Stimulated activated CD8-positive, alpha-beta memory T cell treated with anti-CD3 and anti-CD28 coated beads, Interleukin-4, amount 100 ng/mL, for 1 hour (primary cell): ENCODE measurements at places on chromosomes 6 and 20.

GRCh38 chr20:24289737-24290481, 179.5 kb upstream of the SYNDIG1 start:
- DNase-seq = no peak

DNA sequence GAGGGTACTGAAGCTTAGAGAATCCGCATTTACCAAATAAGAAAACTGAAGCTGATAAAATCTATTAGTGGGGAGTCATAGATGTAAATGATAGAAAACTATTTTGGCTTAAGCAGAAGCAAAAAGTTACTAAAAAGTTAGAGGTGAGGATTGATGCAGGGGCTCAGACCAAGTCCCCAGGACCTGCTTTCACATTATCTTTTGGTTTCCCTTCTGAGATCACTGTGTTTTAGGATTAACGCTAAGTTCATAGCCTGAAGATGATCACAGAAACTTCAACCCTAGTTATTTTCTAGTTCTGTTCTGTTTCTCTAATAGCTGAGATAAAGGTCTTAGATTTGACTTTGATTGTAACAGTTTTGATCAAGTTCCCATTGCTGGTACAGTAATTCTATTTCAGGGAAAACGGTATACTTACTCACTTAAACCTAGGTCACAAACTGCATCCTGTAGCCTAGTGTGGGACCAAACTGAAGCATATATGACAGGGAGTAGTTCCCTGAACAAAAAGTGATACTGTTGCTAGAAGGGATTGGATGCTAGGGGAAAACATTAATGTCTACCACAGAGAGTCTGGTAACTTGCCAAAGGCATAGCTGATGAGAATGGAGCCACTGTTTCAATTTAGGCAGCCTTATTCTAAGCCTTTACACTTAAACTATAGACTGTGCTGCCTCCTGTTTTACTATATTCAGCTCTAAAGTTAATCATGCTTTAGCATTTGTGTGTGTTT, 13.1 kb downstream of the CYB5R4 start:
- DNase-seq = no peak

DNA sequence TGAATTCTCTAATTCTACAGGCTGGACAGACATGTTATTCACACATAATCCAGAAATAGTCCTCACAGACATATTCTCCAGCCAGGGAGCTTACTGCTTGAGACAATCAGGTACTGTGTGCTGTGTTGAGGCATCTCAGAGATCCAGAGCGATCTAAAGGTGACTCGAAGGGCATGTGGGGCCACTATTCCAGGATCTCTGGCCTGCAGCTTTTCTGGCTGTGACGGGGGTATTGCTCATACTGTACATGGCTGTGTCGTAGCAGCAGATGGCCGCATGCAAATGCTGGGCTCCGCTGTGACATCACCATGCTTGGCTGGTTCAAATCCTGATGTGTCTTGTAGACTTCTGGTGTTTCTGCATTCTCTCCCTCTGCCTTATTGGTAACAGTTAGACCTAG, 37.8 kb downstream of the CD109 start:
- DNase-seq = no peak

- DNase-seq = no peak
These were observed 31.8 kb downstream of the L3MBTL3 start for GRCh38 chr6:130050230-130050629.

- DNase-seq = no peak
These were observed 70.0 kb upstream of the TOP1 start for GRCh38 chr20:40958598-40958997.

GRCh38 chr20:25987073-25987927, 290.6 kb upstream of the ZNF337 start:
- peak; percentile 41 for DNase-seq

DNA sequence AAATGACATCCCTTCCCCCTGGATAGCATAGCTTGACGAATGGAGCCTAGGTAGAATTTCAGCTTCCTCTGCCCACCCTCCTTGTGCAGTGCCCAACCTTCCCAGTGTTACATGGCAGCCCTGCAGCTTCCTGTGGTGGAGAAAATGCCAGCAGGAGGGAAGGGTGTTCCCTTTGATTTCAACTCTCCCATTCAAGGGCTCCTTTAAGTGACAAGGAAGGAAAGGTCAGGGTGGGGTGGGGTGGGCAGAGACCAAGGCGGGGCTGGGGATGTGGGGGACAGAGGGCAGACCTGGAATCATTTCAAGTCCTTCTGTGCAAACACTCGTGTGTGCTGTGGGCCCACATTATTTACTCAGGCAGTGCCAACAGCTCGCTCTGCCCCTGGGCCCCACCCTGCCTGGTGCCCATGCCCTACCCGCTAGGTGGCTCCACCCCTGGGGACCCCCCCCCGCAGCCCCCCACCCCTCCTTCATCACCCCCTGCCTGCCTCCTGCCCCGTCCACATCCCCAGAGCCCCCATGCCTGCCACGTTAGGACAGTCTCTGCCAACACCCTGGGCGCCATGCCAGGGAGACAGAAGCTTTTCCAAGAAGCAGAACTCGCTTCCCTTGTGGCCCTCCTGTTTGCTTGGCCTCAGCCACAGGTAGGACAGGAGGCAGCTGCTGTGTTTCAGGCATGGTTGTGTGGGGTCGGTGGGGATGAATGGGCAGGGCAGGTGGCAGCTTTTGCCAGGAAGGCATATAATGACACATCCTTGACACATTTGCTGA, 9.4 kb downstream of the SPDEF start:
- DNase-seq = no peak

GRCh38 chr20:38946836-38947235, 15.3 kb upstream of the DHX35 start:
- DNase-seq = no peak

DNA sequence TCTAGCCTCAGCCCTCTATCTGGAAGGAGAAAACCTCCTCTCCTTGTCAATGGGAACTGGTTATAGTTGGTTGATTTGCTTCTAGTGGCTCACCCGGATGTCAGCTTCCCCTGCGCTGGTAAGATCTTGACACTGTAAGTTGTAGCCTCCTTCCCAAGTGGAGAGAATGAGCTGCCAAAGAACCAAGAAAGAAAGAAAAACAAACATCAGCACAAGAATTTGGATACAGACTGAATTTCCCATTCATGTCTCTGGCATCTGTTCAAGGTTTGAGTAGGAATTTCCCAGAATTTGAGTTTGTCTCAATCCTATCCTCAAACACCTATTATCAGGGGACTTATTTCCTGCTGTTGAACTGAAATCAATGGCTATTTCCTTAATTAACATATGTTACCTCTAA, 44.1 kb downstream of the ELOVL2 start:
- DNase-seq = no peak

DNA sequence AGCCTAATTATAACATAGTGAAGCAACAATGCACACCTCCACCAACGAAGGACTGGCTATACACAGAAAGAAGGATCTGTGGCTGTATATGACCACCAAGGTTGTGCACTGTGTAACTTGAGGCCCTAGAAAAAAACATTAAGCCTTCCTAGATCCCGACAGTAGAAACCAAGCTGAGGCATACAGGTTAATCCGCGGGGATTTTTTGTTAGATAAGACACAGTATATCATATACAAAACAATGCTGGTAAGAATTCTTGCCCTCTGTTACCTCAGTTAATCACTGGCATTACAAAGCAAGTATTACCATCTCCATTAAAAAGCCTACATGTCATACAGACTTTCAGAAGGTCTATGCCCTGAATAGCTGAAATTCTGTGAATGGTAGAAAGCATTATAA, 228.8 kb downstream of the TBC1D32 start:
- DNase-seq = no peak

GRCh38 chr20:50855498-50856474, 60.9 kb downstream of the BCAS4 start:
- no peak for DNase-seq

DNA sequence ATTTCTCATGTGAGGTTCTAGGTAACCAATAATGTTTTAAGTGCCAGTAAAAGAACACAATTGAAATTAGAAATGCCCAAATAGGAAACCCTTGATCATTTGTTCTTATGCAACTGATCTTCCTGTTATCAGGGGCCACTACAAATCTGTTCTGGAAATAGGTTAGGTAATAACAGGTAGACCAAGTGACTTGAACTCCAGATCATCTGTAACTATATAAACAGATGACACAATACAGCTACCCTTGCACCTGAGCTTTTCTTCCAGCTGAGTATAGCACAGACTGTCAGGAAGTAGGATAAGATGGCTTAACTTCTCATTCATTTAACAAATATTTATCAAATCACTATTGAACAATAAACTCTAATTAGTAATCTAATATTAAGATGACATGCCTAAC, 52.5 kb downstream of the MAN1A1 start:
- no peak for DNase-seq

DNA sequence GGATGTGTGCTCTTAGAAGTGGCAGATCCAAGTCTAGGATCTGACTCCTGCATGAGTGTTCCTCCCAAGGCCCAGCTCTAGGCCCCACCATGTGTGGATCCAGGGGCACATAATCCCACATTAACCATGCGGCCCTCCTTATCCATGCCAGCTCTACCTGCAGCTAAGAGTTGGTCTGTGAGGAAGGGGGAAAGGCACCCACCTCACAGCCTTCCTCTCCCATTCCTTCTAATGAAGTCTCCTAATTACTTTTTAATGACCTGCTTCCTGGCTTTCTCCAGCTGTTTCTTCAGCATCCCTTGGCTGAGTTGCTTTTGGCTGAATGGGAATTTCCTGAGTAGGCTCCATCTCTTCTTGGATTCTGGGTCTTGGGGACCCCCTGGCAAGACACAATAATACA, 52.2 kb downstream of the NPEPL1 start:
- no peak for DNase-seq

DNA sequence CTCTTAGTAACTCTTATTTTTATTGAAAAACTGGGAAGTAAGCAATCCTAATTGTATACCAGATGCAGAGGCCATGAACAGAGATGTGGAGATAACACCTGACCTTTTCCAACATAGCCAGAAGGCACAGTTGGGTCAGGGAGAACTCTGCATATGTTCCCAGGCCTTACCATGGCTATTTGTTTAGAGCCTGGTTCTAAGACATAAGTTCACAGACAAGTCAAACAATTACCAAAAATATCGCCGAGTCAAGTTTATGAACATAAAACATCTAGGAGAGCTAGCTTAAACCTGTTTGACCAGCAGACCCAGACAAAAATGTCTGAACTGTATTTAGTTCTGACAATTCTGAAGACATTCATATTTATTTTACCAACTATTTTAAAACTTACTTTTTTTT, 26.7 kb upstream of the IYD start:
- DNase-seq = no peak

- no peak for DNase-seq
These were observed 232.4 kb upstream of the FOXQ1 start for GRCh38 chr6:1079525-1079924.

DNA sequence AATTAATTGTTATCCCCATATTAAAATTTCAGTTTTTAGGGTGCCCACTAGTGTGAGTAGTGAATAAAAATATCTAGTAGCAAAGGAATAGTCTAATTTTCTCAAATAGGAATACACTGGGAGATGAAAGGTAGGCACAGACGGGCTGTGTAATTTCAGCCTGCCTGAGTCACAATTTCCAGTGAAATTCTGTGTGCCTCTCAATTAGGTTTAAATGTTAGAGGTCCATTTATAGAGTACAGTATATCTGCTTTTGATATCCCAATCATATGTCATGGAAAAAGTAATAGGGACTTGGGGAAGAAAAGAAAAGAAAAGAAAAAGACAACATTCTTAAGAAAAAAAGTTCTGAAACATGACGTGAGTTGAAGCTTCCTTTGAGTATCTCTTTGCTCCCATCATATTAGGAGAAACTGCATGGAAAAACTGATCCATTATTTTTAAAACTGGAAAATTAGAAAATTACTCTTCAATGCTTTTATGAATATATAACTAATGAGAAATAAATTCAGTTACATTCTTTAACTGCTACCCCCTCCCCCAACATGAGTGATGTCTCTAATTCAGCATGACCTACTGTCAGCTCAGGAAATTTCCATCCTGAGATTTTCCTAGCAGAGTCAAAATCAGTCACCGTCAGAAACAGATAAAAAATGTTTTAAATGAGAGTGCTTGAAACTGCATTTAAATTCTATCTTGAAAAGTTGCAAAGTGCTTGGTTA, 473.8 kb upstream of the HSF2 start:
- DNase-seq = no peak

GRCh38 chr20:44714102-44714700, 968 bp upstream of the CCN5 start:
- no peak for DNase-seq

- no peak for DNase-seq
These were observed 73.4 kb downstream of the GFOD1 start for GRCh38 chr6:13413900-13414555.

DNA sequence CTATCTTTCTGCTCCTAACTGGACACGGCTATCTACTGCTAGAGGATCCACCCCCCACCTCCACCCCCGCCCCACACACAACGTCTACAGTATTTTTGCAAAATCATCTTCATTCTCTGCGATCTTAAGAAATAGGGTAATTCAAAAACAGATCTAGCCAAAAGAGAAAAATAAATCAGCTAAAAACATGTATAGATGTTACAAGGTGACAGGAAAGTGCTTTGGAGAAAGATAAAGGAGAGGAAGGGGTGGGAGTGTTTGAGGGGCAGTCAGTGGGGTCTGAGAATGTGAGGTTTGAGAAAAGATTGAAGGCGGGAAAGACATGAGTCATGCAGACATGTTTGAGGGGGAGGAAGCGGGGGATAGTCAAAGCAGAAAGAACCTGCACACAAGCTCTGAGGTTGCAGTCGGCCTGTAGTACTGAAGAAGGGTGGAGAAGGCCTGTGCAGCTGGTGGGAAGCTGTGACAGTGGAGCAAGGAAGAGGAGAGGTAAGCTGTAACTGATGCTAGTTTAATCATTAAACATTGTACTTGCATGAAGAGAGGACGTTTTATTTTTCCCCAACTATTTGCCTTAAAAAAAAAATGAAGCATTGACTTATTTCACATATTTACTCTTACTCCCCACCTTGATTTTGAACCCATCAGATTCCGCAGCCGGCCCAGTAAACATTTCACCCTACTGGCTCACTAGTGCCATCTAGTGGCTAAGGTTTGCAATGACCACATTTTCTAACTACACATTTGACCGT, 332.6 kb downstream of the ADGRB3 start:
- no peak for DNase-seq

DNA sequence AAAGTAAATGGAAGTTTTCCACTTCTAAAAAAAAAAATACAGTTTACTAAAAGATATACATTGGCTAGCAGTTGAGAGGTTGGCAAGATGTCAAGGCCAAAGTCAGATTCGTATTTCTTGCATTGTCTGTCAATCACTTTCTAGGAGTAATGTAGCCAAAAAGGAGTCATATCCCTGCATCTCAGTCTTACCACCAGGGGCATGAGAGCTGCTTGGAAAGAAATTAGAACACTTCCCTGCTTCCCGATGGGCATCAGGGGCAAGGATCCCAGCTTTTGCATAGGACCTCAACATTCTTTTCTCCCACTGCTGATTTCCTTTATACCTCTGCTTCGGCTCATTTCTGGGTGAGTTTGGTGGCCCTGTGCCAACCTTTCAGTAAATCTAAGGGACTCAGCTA, 581.0 kb upstream of the MAP3K7 start:
- no peak for DNase-seq

- DNase-seq = no peak
These were observed 41.0 kb downstream of the GNAS start for GRCh38 chr20:58893355-58894120.

- DNase-seq = no peak
These were observed 489 bp downstream of the TBX18 start for GRCh38 chr6:84763886-84764331.

- DNase-seq = no peak
These were observed 5.5 kb downstream of the ZSCAN12 start for GRCh38 chr6:28393912-28394662.

- no peak for DNase-seq
These were observed 4.0 kb upstream of the CD93 start for GRCh38 chr20:23090147-23090546.
